ENCODE measurements at places on chromosomes 7 and 10.

GRCh38 chr7:127803626-127804025 is 151.6 kb downstream of the SND1 start:
- DNase-seq: peak; percentile 8

DNA sequence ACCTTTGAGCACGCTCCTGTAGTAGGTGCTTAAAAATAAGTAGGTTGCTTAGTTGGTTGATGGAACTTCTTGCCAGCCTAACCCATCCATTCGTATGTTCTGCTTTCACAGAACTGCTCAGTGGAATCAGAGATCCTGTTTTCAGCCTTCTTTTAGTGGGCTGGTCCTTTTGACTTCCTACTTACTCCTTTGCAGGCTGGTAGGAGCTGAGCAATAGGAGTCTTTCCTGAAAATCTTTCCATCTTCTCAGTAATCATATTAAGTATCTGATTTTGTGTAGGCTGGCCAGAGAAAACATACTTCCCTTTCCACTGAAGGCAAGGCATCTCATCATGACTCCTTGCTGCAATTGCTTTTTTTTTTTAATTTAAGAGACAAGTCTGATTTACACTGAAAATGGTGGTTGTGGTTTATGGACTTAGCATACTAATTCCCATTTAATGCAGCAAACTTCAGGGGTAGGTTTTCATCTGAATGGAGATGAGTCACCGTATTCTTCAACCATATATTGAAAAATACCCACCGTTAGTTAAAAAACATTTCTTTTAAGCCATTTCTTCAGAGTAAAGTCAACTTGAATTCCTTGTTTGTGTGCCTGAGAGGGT is 208.0 kb downstream of the ZNF365 start:
- peak; percentile 61 for DNase-seq

GRCh38 chr10:49620841-49621378 is 7.1 kb downstream of the CHAT start:
- DNase-seq: no peak

DNA sequence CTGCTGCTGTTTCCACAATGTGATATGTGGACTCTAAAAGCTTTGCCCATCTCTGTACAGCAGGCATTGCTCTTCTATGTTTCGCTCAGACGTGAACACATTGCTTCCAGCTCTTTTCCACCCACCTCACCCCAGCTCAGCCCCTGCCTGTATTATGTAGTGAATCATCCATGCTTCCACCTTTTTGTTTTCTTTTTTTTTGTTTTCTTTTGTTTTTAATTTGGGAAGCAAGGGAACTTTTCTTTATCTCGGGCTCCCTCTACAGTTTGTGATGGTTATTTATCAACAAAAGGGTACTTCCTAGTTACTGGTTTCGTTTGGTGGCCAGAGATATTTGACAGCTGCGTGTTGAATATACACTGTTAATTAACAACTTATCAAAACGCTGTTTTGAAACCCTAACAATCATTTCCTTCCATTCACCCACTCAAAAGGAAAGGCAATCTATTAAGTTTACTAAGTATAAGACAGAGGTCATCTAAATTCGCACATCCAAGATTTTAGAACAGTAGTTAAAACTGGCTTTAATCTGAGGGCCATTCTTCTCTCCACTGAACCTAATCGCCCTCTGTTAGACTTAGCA is 127.9 kb upstream of the STK17A start:
- peak; percentile 49 for DNase-seq

- DNase-seq: no peak
Observed at GRCh38 chr10:118500477-118501104, 94.9 kb downstream of the PRLHR start.

GRCh38 chr7:44134943-44135628 is 6.0 kb downstream of the MYL7 start:
- no peak for DNase-seq

DNA sequence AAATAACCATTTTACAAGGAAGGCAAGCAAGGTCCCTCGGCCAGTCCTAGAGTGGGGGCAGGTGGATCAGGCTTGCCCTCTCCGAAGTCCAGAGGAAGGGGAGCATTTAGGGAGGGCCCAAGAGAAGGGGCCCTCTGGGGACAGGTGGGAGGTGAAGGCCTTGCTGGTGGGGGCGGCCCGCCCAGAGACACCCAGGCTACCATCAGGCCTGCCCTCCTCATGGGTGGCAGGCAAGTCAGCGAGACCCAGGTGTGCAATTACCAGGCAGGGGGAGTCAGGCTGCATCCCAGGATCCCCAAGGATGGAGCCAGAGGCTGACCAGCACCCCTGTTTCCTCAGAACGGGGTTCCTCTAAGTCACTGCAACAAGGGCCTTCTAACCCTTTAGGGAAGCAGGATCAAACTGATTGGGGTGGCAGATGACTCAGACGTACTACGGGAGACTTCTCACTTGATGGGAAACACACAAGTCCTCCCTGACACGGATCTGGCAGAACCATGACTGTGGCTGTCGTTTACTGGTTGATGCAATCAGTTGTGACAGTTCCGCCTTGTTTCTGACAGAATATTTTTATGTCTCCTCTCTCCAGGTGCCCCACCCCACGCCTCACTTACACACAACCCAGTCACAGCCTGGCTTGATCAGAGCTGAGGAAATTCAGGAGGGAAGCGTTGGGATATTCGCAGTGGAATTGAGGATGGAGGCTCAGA is 8.2 kb downstream of the LOXL4 start:
- DNase-seq: no peak

DNA sequence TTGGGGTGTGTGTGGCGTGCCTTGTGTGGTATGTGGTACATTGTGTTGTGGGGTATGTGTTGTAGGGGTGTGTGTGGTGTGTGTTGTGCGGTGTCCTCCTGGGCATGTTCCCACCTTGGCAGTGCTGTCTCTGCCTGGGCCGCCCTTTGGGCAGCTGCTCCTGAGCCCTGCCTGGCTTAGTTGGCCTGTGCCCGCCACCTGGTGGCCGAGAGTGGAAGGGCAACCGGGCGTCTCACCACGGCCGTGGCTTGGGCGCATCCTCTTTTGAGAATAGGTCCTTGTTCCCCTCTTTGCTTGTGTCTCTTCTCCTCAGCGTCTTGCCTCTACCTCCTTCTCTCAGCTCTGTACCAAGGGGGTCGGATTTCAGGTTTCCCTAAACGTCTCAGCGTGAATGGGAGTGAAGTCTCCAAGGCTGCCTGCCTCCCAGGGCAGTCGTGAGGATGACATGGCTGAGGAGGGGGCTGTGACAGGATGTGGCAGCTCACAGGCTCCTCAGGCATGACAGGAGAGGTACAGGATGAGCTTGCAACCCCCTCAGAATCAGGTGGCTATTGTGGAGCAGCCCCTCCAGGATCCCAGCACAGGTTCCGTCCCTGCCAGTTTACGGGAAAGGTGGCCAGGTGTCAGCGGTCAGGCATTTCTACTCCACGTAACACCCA is 98.4 kb upstream of the PODXL start:
- DNase-seq: peak; percentile 76

DNA sequence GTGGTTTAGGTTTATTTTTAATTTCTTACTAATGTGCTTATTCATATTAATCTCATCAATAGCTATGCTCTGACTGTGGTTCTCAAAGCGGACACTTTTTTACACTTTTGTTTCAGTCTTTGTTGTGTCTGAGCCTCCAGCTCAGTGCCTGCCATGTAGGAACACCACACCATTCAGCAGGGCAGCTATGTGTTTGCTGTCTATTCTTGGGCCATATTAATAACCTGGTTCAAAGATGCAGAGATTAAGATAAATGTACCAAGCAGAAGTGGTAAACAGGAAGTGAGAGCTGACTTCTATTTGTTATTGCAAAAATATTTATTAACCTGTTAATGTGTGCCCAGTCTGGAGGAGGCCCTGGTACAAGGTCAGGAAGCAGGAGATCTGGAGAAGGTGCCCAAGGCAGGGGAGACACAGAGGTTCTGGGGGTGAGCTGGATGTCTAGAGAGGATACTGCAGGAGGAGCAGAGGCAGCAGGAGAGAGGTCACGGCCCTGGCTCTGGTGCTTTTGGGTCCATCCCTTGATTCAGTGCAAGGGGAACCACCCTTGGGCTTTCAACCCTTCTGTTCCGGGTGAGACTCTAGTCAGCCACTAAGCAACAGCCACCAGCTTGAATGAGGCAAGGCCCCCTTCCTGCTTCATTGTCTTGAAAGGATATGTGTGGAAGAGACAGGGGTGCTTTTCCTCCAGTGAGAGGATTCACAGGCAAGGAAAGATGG is 1.9 kb downstream of the TBXAS1 start:
- DNase-seq: no peak

GRCh38 chr10:131748831-131749766 is 151.7 kb upstream of the PPP2R2D start:
- no peak for DNase-seq

DNA sequence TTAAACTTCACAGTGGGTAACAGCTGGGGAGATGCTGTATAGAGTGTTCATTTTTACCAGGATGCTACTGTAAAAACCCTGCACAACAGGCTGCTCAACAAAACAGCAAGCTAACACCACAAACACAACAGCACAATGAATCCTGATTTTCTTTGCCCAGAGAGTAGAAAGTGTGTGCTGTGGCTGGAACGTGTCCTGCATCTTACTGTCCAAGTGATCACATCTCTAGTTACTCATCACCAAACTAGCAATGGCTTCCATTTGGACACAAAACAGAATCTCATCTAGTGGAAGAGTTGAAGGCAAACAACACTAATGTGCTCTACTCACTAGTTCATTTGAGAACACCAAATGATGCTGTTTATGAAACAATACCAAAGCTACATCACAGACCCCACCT is 121.2 kb downstream of the SLC25A13 start:
- DNase-seq: no peak

DNA sequence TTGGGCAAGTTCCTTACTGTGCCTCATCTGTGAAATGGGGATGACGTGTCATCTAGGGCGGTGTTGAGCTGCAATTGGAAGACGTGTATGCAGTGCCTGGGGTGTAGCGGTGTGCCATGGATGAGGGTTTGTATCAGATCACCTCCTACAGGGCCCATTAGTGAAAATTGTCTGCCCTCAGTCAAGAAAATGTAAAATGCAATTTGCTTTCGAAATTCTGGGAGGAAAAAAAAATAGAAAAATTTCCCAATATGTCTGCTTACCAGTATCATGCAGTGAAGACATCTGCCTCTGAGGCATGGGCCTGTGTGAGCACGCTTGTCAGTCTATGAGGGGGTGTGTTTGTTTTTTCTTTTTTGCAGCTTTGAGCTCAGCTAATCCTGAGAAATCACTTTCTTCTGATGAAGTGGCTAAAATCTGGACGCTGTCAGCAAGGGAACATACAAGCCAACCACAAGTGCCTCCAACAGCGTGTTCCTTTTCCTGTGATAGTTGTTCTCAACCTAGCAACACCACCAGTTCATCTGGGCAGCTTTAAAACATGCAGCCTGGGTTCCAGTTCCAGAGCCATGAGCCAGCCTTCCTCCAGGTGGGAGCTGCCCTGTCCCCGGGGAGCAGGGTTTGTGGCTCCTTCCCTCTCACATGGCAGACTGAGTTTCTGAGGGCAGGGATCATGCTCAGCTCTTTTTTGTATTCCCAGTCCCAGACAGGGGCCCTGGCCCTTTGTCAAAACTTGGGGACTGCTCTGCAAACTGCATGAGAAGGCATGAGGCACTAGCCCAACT is 10.3 kb downstream of the FAM241B start:
- DNase-seq: no peak

DNA sequence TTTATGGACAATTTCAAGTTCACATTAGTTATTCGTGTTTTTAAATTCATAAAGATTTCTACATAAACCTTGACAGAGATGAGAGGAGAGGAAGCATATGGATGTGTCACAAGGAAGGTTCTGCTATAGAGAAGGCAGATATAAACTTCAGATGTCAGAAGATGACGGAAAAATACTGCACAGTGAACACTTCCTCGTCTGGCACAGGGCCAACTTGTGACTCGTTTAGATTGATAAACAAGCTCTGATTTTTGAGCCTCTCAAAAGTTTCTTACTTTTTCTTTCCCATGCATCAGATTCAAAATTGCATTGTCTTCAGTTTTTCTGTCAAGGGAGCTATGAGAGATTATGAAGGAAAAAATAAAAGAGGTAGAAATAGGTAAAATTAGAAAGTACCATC is 156.4 kb upstream of the MINDY3 start:
- DNase-seq: no peak
